ENCODE measurements at places on chromosomes 7 and 10.

- DNase-seq: no peak
Measured at GRCh38 chr7:42338916-42339540, 102.0 kb upstream of the GLI3 start.

- peak; percentile 28 for DNase-seq
Measured at GRCh38 chr7:1193593-1194424, 33.8 kb upstream of the ZFAND2A start.

DNA sequence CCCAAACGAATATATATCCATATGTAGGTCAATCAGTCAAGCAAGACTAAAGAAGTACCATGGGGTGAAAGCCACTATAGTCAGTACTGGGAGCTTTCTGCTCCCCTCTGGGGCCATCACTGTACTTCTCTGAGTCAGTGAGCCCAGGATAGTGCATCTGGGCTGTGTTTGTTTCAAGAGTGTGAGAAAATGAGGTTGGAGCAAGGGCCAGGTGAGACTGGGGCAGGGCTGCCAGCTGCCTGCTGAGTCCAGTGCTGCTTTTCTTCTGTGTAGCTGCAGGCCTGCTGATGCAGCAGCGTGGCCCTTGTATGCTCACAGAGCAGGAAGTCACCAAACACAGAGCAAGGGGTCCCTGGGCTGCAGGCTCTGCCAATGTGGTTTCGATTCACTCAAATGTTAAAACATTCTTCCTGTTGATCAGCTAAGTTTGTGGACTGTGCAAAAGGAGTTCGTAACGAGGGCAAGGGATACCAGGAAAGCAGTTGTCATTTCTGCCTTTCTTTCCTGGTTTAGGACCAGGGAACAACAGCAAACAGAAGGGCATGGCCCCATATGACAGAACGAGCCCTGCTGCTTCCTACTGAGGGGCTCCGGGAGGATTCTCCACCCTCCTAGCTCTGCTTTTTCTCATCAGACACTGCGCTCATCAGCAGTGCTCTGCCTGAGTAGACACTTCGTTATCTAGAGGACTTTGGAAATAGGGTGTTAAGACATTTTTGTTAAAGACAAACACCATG is 65.4 kb upstream of the TNS3 start:
- no peak for DNase-seq

DNA sequence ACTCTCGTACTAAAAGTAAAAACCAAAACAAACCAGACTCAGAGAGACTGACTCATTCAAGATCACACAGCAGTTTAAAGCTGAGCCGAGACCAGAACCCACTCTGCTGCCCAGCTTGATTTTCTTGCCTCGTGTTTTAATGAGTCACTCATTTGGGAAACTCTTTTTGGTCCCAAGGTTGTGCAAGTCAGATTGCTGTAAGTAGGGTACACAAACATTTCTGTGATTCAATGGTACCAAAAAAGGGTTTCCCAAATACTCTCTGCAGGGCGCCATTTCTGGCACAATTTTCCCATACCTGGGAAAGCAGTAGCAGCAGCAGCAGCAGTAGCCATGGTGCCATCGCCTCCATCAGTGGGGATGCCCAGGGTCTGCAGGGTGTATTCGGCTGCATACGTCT is 69.9 kb downstream of the ASAH2B start:
- DNase-seq: no peak

DNA sequence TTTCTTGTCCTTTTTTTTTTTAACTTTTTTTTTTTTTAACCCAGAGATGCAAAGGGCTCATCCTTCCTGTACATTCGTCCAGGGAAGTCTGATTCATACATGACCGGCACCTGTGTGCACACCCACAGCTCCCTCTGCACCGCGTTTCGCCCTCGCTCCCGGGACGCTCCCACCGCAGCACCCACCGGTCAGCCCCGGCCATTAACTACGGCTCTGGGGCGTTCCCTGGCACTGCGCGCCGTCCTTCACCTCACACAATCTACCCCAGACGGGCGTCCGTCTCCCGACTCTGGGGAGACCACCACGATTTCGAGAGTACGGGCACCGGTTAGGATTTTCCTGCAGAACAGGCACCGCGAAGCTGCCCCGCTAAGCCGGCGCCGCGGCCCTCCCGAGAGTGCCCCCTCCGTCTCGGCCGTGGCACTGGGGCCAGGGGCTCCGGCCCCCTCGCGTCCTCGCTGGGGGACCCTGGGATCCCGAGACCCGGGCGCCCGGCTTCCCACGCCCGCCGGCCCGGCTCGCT is 452 bp downstream of the ATE1 start:
- peak; percentile 12 for DNase-seq

- no peak for DNase-seq
Measured at GRCh38 chr10:122988501-122988900, 8.3 kb downstream of the PSTK start.

DNA sequence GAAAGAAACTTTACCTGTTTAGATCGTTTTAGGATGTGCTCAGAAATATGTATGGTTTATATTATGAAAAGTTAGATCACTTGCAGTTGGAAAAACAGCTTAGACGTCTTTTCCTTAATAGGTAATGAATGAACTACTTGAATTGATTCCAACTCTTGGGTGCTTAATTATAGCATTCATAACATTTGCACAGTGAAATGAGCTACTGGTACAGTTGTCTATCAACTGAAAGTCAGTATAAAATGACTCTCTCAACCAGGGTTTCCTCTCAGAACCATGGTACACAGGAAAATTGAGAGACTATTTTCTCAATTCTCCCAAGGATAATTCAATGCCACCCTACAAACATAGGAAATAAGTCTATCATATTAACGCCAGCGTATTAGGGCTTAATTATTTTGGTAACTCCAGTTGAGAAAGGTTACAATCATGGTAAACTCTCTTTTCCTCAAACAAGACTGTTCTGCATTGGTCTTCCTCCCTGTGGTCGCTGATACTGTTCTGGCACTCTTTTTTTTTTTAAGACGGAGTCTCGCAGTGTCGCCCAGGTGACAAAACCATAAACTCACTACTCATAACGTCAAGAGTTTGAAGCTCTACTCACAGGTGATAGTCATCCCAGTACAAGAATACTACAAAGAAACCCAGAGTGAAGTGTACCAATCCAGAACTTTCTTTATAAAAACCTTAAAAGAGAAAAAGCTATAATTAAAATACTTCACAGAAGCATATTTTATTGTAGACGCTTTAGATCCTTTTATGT is 2.0 kb downstream of the ANLN start:
- no peak for DNase-seq

- DNase-seq: no peak
Measured at GRCh38 chr7:41013117-41013516, 689.8 kb downstream of the INHBA start.

DNA sequence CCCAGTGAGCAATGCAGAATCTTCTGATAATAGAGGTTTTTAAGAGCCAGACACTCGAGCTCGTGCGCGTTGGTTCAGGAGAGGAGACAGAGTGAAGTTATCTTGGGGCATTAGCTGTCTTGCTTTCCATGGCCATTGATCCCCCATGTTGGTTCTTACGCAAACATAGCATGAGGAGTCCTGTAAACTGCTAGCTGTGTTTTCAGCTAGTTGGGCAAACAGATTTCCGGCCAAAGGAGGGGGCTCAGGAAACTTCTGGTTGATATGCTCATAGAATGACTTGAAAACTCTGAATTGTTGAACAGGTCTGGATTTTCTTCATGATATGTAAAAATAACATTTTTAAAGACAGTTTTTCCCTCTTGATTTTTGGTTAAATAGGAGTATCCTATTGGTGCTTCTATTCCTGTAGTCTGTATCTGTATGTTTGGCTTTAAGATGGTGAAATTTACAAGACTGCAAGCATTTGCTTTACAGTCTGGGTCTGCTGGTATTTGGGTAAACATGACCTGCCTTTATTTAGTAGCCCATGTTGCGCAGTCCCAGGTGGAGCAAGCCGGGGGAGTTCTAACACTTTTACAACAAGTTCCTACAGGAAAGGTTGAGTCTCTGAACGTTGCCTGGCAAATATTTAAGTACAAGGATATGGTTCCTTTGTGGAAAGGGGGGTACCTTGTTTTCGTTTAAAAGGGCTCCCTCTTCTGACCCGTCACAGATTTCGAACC is 218.4 kb upstream of the KCND2 start:
- no peak for DNase-seq

DNA sequence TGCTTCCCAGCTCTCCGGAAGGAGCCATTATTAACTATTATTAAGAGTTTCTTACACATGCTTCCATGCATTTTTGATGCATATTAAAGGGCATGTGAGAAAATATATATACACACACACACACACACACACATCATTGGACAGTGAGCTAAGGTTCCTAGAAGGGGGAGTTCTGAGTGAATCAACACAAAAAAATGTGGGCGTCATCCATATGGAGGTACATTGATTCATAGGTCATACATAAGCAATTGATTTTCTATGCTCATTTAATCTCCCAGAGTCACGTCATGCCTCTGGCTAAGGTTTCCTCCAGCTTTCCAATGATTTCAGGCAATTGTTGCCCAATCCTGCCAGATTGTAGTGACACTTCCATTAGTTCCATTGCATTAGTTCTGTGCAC is 269.4 kb downstream of the DNAJB9 start:
- no peak for DNase-seq

DNA sequence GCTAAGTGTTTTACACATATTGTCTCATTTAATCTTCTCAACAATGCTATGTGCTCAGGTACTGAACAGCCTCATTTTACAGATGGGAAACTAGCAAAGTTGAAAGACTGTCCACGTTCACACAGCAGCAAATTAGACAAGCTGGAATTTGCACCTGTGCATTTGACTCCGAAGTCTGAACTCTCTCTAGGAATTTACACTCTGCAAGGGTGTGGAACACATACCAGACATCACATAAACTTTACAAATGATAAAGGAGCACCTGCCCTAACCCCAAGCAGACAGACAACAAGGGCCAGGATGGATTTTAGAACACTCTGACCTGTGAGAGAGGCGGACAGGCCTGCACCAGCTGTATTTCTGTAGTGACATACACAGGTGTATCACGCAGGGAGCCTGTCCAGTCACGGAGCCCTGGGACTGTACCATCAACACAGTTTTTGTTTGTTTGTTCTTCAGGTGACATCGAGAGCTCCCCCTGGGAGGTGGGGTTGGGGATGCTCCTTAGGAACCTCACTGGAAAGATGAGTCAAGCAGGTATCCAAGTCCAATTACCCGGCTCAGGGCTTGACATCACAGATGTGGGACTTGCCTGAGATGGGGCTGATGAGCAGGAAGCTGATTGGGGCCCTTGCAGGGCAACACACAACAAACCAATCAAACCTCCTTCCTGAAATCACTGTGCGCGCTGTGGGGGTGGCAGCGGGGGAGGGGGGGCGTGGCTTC is 31.0 kb downstream of the MKI67 start:
- DNase-seq: no peak

DNA sequence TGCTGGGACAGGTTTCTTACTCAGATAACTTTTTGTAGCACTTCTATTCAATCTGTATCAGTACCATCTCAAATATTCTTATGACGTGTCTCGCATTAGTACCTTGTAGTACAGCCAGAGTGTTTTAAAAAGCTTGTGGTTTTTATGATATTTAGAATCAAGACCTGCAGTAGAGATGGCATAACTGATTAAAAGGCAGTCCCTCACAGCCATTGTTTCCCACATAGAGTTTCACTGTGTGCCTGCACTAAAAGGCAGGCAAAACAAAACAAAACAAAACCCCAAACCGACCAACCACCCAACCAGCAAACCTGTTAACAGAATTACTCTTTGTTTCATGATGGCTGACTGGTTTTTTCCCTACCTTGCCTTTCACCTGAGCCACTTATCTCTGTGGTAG is 221.3 kb upstream of the DGKB start:
- no peak for DNase-seq

- no peak for DNase-seq
Measured at GRCh38 chr10:76433161-76434005, 1002.0 kb downstream of the LRMDA start.

DNA sequence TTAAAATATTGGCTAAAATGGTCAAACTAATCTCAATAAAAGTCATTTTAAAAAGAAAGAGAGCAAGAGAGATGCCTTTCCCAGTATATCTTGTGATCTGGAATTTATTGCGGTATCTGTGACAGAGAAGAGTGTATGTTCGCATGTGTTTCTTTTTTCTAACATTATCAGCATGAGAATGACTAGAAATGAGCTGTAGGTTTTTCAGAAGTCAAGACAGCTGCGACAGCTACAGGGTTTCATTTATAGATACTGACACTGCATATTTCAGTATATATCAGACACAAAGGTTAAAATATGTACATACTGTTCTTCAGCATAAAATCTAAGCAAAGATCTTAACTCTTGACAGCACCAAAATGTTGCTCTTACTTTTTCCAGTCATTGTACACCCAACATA is 215.8 kb downstream of the JAZF1 start:
- DNase-seq: no peak

Data from SW 1271 (cell line).